Esophagus muscularis mucosa (tissue), 4 donors: ENCODE measurements at places on chromosomes 16 and 17. TPM values are rescaled to one million over a fixed set of nuclear protein-coding genes. Genes with fewer than 3 reads are reported as not detected.

- no peak for DNase-seq
These were observed 43.5 kb downstream of the ST3GAL2 start for GRCh38 chr16:70395345-70395901.

The ARHGDIG gene
- 4.8 TPM for total RNA-seq

DNA sequence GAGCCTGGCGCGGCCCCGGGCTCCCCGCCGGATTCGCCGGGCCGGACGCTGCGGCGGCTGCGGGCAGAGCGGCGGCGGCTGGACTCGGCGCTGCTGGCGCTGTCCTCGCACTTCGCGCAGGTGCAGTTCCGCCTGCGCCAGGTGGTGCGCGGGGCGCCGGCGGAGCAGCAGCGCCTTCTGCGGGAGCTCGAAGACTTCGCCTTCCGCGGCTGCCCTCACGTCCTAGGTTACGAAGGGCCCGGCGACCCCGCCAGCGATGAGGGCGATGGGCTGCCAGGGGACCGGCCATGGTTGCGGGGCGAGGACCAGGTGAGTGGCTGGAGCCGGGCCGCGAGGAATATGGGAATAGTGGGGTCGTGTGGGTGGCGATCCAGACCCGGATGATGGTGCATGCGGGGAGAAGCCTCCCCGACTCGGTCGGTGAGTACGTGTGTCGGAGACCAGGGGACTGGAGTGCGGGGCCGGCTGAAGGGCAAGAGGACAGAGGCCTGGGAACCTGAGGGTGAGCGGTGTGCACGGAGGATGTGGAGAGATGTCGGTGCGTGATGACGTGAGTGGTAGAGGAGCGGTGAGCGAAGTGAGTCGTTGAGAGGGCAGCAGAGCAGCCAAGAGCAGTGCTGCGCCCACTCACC is 517 bp downstream of the RUNDC1 start:
- DNase-seq = no peak

- no peak for DNase-seq
These were observed 78.6 kb upstream of the ZNF469 start for GRCh38 chr16:88303890-88304819.

DNA sequence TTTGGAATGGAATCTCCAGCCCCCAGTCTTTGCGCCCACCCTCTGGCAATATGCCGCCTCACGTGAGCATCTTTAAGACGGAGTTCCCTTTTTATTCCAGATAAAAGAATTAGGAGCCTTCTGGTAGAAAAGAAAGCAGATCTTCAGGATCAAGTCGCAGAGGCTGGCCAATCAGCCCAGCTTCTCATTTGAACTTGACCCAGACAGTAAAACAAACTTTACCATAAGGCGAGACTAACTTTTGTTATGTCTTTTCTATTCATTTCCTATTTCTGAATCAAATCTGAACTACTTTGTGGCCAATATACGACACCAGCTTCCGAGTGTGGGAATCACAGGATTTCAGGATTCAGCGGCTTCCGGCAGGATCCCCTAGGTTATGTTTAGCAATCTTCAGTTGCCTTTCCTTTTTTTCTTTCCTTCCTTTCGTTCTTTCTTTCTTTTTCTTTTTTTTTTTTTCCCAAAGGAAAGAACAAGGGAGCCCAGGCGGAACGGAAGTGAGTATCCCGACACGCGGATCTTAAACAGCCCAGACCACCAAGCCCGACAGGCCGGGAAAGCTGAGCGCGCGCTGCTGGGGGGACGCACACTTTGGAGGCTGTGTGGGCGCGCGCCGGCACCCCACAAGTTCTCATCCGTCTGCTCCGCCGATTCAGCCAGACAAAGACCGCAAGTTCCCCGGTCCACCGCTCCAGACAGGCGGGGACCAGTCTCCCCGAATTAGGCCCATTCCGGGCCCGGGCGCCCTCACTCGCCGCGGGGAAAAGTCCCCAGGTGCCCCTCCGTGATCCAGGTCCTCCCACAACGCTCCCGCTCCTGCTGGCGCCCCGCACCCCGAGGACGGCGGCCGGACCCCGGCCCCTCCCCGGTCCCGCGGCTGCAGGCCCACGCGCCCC is 633 bp downstream of the TBC1D16 start:
- DNase-seq = no peak

- no peak for DNase-seq
These were observed 34.4 kb downstream of the NFAT5 start for GRCh38 chr16:69600202-69600601.

DNA sequence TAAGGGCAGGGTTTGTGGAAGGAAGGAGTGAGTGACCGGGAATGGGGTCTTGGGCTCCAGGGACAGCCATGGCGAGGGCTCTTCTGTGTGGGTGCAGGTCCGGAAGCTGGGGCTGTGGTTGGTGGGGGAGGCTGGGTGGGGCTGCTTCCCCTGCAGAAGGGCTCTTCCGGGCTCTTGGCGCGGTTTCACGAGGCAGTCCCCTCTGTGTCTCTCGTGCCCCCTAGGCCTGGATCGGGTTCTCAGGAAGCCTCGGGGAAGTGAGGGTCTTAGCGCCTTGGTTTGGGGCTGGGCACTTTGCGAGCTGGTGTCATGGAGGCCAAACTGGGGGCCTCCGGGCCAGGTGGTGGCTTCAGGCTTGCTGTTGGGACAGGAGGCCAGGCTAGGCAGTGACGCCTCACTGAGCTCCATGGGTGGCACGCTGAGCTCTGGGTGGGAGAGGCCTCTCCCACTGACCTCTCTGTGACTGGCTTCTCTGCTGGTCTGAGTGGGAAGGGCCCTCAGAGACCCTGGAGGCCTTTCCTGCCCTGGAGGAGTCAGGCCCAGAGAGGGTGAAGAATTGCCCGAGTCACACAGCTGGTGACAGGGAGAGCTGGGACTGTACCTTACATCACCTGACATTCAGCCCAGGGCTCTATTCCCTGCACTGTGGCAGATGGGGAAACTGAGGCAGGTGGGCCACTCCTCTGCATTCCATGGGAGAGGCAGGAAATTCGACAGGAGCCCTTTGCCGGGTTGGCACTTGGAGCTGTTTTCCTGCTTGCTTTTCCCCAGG is 8.2 kb downstream of the ADCY7 start:
- no peak for DNase-seq

- DNase-seq = peak; percentile 45
These were observed 15.6 kb downstream of the PMP22 start for GRCh38 chr17:15249487-15249886.

The CYGB gene
- total RNA-seq = 21.0 TPM

DNA sequence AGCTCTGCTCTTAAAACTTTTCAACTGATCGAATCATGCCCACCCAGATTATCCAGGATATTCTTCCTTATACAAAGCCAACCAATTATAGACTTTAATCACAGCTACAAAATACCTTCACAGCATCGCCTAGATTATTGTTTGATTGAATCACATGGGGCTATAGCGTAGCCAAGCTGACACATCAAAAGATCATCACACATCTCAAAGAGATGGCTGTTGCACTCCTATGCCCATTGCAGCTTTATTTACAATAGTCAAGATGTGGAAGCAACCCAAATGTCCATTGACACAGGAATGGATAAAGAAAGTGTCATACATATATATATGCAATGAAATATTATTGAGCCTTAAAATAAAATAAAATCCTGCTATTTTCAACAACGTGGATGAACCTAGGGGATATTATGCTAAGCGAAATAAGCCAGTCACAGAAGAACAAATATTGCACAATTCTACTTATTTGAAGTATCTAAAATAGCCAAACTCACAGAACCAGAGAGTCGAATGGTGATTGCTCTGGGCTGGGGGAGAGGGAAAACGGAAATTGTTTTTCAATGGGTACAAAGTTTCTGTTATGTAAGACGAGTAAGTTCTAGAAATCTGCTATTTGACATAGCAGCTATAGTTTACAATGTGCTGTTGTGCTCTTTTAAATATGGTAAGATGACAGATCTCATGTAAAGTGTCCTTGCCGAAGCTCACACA is 60.9 kb upstream of the ERCC4 start:
- DNase-seq = no peak

DNA sequence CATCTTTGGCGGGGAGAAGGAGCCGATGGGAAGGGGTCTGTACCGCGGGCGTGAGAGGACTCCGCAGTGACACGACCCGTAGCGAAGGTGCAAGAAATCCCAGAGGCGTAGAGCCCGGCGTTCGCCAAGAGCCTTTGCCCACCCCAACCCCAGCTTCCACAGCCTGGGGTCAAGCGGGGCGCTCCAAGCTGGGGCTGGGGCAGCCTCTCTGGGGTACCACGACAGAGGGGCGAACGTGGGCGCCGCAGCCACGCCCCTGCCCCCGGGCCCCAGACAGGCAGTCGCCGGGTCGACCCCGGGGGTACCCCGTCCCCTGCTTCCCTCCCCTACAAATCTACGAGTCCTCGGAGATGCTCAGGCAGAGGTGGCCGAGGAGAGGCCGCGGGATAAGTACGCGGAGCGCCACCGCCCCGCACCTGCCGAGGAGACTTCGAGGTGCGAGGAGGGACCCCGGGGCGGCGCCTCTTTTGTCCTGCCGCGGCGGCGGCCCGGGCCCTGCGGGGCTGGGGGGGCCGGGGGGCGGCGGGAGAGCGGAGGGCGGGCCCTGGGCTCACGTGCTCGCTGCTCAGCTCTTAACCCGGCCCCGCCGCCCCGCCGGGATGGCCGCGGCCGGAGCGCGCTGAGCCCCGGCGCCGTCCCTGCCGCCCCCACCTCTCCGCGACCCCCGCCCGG is at the start of gene ADAM11:
Gene ADAM11, plus strand, starts transcription at position 575 of the 672 bp plus-strand sequence. CDS start 212 bp downstream, outside the sequence.
- no peak for DNase-seq

DNA sequence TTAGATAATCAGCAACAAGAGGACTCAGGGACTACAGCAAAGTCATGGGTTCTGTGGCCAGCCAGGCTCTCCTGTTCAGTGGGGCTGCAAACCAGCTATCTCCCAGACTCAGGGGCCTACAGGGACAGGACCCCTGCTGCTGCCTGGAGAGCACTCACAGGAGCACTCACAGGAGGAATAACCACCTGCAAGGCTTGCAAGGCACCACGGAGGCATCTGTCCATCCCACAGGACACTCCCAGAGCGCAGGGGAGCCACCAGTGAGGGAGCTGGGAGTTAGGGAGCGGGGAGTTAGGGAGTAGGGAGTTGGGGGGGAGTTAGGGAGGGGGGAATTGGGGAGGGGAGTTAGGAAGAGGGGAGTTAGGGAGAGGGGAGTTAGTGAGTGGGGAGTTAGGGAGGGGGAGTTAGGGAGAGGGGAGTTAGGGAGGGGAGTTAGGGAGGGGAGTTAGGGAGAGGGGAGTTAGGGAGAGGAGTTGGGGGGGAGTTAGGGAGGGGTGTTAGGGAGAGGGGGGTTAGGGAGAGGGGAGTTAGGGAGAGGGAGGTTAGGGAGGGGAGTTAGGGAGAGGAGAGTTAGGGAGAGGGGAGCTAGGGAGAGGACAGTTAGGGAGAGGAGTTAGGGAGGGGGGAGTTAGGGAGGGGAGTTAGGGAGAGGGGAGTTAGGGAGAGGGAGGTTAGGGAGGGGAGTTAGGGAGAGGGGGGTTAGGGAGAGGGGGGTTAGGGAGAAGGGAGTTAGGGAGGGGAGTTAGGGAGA is 5.7 kb downstream of the CANT1 start:
- no peak for DNase-seq

DNA sequence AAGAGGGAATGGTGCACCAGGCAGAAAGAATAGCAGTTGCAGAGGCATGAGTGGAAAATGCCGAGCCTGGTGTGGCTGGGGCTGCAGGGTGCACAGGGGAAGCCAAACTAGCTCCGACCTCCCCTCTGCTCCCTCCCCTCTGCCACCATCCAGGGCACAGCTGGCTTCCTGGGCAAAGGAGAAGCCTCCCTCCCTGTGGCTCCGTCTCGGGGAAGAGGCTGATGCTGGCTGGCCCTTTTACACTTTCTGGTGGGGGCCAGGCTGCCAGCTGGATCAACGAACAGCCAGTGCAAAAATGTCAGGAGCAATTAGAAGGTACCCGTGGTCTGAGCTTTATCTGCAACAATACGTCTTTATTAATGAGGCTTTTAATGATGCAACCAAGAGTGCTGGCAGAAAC is 37.1 kb upstream of the KCNJ12 start:
- DNase-seq = no peak

GRCh38 chr17:5237541-5238016 is 2.9 kb upstream of the SCIMP start:
- no peak for DNase-seq

GRCh38 chr17:76593384-76593826 is 7.7 kb upstream of the ST6GALNAC2 start:
- no peak for DNase-seq

The CRYBA1 gene
- not detected for total RNA-seq

DNA sequence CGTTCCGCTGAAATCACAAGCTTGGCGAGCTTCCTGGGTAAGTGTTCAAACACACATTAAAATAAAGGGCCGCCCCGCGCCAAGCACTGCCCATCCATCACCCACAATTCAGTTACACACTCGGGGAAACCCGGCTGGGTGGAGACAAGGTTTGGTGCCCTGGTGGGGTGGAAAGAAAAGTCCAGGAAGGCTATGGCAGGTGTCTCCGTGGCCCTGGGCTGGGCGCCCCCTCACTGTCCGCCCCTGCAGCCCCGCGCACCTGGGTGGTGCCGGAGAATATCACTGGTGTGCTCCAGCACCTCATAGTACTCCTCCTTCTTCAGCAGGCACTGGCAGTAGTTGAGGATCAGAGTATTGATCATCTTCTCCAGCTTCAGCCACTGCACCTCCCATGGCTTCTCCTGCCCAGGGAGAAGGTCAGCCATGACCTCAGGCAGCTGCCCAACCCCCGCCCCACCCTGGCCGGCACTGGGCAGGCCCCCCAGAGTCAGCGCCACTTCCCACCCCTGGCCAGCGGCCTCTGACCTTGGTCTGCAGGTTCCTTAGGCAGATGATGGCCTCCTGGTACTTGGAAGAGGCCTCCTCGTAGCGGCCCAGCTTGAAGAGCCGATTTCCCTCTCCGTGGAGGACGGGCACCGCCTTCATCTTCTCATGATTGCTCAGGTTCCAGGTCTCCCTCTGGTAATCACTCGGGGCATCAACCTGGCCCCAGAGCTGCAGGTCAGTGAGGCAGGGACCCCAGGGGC is 8.4 kb downstream of the AIPL1 start:
- no peak for DNase-seq

DNA sequence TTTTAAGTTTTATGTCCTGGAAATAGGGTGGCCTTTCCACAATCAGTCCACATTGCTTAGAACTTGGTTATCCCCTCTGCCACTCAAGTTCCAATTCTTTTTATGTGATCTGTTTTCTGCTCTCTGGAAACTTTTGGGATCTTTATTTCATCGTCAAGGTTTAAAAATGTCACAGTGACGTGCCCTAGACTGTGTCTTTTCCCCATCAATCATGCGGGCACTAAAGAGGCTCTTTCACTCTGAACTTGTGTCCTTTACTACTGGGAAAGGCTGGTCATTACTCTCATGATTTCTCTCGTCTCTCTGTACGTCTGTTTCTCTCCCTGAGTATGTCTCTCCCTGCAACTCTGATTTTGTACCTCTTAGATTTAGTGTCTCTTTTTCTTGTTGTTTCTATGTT is 189.8 kb upstream of the AXIN2 start:
- DNase-seq = no peak

- DNase-seq = no peak
These were observed 132.6 kb downstream of the ZNF778 start for GRCh38 chr16:89349947-89350633.

- no peak for DNase-seq
These were observed 414.1 kb upstream of the SALL1 start for GRCh38 chr16:51565184-51565583.

The KRTAP4-6 gene
- not detected for total RNA-seq

DNA sequence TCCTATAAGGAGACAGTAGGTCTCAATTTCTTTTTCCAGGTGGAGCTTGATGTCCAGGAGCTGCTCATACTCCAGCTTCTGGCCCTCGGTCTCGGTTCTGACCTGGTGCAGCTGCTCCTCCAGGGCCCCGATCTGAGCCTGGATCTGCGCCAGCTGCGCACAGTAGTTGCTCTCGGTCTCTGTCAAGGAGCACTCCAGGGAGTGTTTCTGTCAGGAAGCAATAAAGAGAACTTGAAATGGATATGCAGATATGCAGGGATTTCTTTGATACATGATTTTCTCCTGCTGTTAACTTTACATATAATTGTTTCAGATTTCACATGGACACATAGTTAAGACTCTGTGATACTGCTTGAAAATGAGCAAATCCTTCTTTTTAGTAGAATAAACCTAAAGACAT is 4.7 kb downstream of the KRT25 start:
- no peak for DNase-seq
